ENCODE measurements at places on chromosomes 13 and 19.

GRCh38 chr19:10812902-10813404 is 23.1 kb downstream of the TMED1 start:
- no peak for DNase-seq

GRCh38 chr13:98447881-98448641 is 128.8 kb downstream of the STK24 start:
- DNase-seq, result no peak

DNA sequence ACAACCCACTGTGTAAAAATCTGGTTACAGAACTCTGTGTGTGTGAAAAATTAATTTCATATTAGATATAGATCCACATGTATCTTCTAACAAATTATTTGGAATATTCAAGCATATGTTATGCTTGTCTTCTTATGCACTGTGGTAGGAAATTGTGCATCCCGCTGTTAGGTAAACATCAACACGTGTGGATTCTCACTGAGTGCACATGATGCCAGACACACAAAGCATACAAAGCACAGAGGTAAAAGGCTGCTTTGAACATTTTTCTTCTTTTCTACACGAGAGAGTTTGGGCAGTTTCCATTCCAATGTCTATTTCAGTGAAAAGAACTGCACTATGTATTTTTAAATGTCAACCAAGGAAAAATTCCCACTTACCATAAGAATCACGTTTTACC is 354.9 kb downstream of the PCDH9 start:
- no peak for DNase-seq

DNA sequence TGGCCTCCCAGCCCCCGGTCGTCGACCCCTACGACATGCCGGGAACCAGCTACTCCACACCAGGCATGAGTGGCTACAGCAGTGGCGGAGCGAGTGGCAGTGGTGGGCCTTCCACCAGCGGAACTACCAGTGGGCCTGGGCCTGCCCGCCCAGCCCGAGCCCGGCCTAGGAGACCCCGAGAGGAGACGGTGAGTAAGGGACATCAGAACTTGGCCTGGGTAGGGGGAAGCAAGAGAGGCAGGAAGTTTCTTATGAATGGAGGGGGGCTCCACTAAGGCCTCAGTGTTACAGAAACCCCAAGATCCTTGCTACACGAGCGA is 2.9 kb downstream of the FOSB start:
- DNase-seq, result no peak

GRCh38 chr19:53780506-53780905 is 43.6 kb downstream of the NLRP12 start:
- no peak for DNase-seq

- DNase-seq, result no peak
Measured at GRCh38 chr13:93422980-93423543, 196.5 kb downstream of the GPC6 start.

- no peak for DNase-seq
Measured at GRCh38 chr19:47257411-47258169, 1.3 kb downstream of the CCDC9 start.

- peak; percentile 10 for DNase-seq
Measured at GRCh38 chr19:2391118-2391725, 31.2 kb downstream of the TMPRSS9 start.

- DNase-seq, result no peak
Measured at GRCh38 chr19:8684001-8684902, 14.3 kb downstream of the ACTL9 start.

- DNase-seq, result no peak
Measured at GRCh38 chr13:75801388-75801945, 165.3 kb downstream of the LMO7 start.

- no peak for DNase-seq
Measured at GRCh38 chr13:57824121-57824520, 192.6 kb downstream of the PCDH17 start.

- no peak for DNase-seq
Measured at GRCh38 chr19:52034051-52034728, 6.0 kb upstream of the ZNF614 start.

GRCh38 chr13:84455143-84455905 is 573.0 kb upstream of the SLITRK1 start:
- DNase-seq, result no peak

- no peak for DNase-seq
Measured at GRCh38 chr19:17963936-17964691, 2.8 kb upstream of the KCNN1 start.

GRCh38 chr19:50500060-50500752 is 10.8 kb downstream of the JOSD2 start:
- DNase-seq, result no peak

DNA sequence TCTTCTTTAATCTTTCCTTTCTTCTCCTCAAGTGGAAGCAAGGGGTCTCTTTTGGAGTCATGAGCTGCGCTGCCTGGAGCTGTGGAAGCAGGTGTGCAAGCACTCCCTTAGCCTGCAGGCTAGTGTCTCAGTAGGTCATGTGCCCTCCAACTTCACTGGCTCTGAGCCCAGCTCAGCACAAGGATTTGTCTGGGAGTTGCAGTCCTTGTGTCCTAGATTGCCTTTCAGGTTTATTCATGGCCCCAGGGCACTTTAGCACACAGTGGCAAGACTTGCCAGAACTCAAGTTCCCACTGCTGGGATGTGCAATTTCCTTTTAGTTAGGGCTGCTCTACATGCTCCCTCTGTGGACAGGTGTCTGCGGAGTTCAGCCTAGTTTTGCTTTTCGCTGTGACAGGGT is 211.7 kb downstream of the LIG4 start:
- no peak for DNase-seq

- no peak for DNase-seq
Measured at GRCh38 chr13:26324867-26325266, 70.9 kb downstream of the CDK8 start.

DNA sequence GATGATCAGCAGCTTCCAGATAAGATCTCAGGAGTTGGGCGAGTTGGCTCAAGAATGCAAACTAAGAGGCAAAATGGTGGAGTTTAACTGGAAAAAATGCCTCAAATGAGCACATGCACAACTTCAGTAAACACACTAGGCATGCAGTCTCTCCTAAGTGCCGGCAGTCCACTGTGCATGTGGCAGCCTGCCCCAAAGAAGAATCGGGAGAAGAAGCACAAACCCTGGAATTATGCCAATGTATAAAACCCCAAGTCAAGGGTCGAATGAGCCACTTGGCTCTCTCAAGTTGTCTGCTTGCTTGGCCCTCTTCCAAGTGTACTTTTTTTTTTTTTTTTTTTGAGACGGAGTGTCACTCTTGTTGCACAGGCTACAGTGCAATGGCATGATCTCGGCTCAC is 53.3 kb upstream of the SLITRK1 start:
- no peak for DNase-seq

- DNase-seq, result no peak
Measured at GRCh38 chr13:94433055-94433961, 46.2 kb downstream of the DCT start.

GRCh38 chr19:4781801-4782200 is 9.7 kb upstream of the FEM1A start:
- no peak for DNase-seq

DNA sequence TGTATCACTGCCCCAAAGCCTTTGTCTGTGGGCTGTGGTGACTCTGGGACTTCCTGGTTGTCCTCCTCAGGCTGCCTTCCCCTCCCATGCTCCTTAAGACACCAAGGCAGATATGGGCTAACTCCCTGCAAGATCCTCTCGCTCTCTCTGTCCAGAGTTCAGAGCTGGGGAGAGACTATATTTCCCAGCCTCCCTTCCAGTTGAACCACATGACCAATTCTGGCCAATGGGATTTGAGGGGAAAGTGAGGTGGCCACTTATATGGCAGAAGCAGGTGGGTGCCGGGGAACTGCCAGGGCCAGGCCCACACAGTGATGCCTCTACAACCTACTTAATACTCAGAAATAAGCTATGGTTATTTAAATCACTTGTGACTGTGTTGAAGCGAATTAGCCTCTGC is 16.2 kb upstream of the ANGPTL8 start:
- no peak for DNase-seq

DNA sequence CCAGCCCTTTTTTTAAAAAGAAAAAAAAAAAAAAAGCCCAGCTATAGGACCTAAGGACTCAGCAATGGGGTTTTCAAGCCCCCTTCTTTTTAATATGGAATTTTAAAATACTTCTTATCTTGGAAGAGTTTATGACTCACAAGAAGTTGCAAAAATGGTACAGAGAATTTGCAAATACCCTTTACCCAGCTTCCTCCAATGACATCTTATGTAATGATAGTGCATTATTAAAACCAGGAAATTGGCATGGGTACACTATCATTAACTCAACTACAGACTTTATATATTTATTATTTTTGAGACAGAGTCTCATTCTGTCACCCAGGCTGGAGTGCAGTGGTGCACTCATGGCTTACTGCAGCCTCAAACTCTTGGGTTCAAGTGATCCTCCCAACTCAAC is 16.1 kb downstream of the TMEM38A start:
- DNase-seq, result no peak

DNA sequence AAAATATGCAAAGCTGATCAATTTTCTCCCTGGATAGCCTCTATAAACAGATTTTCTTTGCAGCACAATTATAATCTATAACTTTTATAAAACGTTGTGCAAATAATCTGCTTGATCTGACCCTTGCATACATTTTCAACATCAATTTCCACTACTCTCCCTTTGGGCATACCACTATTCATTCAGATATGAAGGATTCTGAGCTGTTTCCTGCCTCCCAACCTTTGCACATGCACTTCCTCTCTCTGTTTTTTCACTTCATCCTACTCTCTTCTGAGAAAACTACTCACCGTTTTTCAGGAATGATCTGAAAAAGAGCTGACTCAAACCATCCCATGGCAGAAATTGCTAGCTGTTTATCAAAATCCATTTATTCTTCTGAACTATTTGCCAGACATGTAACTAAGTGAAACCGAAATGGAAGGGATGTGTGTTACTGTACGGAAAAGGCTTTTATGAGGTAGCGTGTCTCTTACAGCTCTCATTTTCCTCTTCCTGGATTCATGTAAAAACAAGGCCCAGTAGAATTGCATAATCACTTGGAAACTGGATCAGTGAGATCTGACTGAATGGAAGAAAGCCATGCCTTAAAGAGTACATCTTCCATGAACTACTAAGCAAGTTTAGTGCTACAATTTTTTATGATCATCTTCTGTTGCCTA is 1447.3 kb upstream of the MIR17HG start:
- no peak for DNase-seq

GRCh38 chr13:93847162-93847561 is 620.6 kb downstream of the GPC6 start:
- no peak for DNase-seq

GRCh38 chr13:35190241-35190640 is 248.2 kb downstream of the NBEA start:
- DNase-seq, result no peak

GRCh38 chr13:83184819-83185218 is 697.5 kb downstream of the SLITRK1 start:
- no peak for DNase-seq

GRCh38 chr13:98213354-98213753 is 36.3 kb upstream of the RNF113B start:
- DNase-seq, result no peak

GRCh38 chr13:86825410-86825809 is 845.8 kb upstream of the SLITRK5 start:
- DNase-seq, result no peak

- no peak for DNase-seq
Measured at GRCh38 chr13:42569576-42570344, 4.2 kb upstream of the TNFSF11 start.

GRCh38 chr13:73809561-73809960 is 324.6 kb downstream of the KLF12 start:
- DNase-seq, result no peak

GRCh38 chr13:107342747-107343146 is 774.8 kb upstream of the ARGLU1 start:
- no peak for DNase-seq

- no peak for DNase-seq
Measured at GRCh38 chr13:107685876-107686275, 529.5 kb downstream of the LIG4 start.

DNA sequence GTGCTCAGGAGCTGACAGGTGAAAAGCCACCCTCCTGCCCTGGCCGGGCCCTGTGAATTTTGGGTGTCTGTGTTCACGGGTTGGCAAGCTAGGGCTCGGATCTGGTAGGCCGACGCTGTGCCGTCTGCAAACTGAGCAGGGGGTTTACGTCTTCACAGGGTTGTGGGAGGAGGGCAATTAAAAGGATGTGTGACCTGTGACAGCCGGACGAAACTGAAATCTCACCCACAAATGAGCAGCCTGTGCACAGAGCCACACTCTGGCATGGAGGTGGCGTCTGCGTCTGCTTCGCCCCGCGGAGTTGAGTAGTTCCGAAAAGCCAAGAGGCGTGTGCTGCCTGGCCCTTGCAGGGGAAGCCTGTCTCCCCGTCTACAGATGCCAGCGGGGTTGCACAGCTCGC is 117.3 kb downstream of the KDM4B start:
- DNase-seq, result no peak

- DNase-seq, result no peak
Measured at GRCh38 chr13:38688674-38689073, 1.8 kb downstream of the FREM2 start.

GRCh38 chr19:44573627-44574026 is 39.7 kb upstream of the IGSF23 start:
- DNase-seq, result no peak
